ENCODE measurements at places on chromosomes 11 and 22.

DNA sequence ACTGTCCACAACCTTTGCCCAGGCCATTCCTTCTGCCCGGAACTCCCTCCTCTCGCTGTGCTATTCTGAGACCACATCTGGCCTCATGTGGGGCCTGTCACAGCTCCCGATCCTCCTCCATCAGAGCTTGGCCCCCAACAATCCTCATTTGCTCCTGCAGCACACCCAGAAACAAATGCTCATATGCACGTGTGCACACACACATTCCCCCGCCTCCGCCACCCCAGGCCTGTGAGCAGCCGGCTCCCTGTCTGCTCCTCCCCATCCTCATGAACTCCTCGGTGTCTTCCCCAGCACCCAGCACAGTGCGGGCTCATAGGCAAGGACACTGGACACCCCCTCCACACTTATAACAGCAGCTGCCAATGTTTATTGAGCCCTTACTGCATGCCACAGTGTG is 29.7 kb upstream of the PICK1 start:
- no peak for DNase-seq

GRCh38 chr11:38924644-38925043 is 2326.6 kb upstream of the RAG2 start:
- DNase-seq = no peak

GRCh38 chr11:131602431-131602830 is 232.0 kb downstream of the NTM start:
- no peak for DNase-seq

DNA sequence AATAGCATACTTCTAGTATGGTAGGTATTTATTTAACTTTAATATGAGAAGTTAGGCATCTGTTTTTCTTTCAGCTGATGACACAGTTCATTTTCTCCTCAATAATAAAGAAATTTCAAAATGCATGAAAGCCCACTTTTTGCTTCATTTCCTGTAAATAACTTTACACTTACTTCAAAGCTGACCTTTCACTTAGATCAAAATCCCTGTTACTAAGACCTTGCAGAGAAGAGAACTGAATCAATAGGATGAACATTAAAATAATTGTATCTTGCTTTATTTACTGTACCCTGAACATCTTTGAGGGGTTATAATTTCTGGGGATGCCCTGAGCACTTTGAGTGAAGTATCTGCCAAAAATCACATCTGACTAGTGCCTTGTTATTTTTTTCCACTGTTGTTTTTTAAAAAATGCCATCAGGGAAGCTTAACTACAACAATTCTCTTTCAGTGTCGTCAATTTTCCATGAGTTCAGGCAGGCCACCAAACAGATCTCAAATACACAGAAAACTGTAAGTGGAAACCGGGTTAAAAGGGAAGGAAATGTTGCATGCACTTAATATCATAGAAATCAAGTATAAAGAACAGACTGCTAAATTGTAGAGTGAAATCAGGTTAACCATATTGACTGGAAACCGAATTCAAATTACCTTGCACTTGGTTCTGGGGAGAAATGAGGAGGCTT is 206.2 kb downstream of the MAML2 start:
- DNase-seq = no peak

DNA sequence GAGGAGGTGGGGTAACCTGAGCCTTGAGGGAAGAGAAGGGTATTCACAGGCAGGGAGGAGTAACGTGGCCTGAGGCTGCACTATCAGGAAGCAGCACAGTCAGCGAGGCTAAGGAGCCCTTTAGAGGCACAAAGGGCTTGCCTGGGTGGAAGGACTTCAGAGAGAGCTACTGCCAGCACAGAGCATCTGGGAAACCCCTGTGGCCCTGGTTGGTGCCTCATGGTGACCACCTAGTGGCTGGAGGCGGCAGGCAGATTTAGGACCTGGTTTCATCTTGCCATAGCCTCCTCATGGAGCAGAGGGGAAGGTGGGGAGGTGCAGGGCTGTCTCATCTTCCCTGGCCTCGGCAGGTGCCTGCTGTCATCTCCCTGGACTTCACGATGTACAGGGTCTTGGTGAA is 64.5 kb downstream of the MPPED1 start:
- no peak for DNase-seq

GRCh38 chr11:3021125-3021524 is 29.0 kb upstream of the NAP1L4 start:
- no peak for DNase-seq

DNA sequence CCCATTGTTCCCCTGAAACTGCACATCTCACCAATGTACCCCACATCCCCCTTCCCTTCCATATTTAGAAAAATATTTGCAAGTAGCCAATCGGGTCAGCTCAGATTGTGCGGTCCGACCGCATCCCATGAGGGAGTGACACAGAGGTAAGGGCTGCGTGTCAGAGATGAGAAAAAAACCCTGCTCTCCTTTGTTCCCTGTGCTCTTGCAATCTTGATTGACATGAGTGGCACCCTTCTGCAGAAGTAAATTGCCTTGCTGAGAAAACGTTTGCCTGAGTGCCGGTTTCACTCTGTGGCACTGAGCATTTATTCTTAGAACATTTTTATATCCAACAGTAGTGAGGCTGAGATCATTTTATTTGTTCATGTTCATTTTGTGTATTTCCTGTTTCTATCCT is 81.6 kb upstream of the CCDC90B start:
- DNase-seq = no peak
